ENCODE measurements at places on chromosomes 5 and 9.

DNA sequence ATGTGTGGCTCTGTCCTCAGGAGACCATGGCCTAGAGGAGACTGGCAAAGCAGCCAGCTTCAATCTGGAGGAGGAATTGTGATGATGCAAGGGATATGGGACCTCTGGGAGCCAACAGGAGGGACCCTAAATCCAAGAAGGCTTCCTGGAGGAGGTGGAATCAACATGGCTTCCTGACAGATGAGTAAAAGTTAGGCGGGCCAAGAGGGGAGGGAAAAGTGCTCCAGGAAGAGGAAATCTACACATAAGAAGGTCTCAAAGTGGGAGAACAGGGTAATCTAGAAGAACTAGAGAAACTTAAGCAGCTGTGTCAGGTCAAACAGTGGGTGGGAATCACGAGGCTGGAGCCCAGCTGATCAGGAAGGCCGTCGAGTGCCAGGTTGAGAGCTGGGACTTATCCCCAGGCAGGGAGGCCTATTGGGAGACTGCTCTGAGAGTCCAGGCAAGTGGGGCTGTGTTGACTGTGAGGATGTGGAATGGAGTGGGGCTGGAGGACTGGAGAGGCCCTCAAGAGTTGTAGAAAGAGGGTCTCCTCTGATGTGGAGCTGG is 119.1 kb downstream of the C9orf50 start:
- DNase-seq = no peak

- no peak for DNase-seq
Observed at GRCh38 chr5:13783726-13784125, 160.8 kb downstream of the DNAH5 start.

DNA sequence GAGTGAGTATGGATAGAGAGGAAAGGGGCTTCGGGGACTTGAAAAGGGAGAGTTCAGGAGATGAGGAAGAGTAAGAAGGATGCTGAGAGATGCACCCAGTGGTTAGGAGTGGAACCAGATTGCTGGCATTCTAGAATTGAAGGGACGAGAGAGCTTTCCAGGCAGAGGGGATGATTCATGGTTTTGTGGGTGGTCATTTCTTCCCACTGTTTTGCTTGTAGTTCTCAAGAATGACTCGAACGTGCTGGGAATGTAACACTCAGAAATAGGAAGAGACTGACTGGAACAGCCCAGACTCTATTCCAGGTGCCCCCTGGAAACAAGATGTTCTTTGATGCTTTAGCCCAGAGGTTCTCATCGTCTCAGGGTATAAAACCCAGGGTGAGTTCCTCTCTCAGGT is 294.2 kb downstream of the ICE1 start:
- no peak for DNase-seq

GRCh38 chr9:14993061-14993800 is 83.0 kb upstream of the FREM1 start:
- no peak for DNase-seq

DNA sequence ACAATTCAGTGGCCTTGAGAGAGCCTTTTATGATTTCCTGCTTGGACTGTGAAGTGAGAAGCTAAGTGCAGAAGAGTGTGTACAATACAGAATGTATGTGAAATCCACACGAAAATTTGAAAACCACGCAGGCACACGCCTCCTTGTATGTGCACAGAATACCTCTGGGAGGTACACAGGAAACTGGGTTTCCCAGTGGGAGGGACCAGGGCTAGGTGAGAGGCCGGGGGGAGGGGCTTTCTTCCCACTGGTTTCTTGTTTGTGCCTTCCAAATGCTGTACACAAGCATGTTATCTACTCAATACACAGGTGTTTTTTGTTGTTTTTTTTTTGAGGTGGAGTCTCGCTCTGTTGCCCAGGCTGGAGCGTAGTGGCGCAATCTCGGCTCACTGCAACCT is 16.1 kb downstream of the C9orf50 start:
- no peak for DNase-seq

GRCh38 chr5:115895821-115896220 is 54.1 kb downstream of the AP3S1 start:
- DNase-seq = no peak

DNA sequence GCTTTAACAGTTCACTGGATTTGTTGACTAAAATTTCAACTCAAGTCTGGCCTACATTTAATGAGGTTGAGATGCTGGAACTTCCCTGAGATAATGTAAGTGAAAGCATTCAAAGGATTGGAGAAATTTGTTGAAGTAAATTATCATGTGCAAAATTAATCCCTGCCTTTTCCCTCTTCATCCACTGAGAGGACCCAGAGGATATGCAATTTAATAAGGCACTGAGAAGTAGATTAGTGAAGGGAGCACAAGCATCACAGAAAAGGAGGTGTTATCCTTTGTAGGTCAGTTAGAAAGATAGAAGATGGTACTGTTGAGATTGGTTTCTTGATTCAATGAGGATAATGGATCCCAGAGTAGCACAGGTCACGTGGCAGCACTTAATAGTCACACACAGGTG is 42.6 kb upstream of the ANKRD31 start:
- DNase-seq = no peak

DNA sequence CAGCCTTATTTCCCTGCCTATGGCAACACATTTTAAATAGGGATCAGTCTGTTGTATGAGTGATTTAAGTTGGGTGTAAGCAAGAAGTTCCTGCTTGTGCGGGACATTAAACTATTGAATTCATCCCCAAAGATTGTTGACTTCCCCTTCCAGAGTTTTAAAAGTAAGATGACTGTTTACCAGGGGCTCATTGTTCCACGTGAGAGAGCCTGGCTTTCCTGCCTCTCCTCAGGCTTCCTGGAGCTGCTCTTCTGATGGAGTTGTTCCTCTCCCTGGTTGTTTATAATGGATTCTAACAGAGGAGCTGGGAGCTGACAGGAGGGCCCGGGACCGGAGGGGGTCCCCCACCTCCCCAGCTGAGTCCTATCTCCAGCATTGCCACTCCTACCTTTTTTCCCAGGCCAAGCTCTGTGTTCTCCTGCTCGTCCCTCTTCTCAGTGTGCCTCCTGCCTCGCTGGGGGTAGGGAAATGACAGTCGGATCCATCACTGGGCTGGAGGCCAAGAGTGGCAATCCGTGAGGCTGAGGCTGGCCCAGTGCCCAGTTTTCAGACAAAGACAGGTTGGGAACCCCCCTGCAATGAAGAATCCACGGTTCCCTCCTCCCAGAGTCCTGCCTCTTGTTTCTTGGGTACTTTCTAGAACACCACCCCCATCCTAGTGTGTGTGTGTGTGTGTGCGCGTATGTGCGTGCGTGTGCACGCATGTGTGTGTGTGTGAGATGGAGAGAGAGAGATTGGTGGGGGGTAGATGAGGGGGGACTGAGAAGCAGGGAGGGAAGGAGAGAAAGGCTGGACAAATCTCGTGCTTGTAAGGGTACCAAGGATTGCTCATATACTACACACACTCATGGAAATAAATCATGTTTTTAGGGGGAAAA is 123.7 kb upstream of the NFIB start:
- no peak for DNase-seq

GRCh38 chr9:4494806-4495205 is 4.5 kb downstream of the SLC1A1 start:
- DNase-seq = no peak

- no peak for DNase-seq
Observed at GRCh38 chr5:100444961-100445360, 90.2 kb upstream of the FAM174A start.

GRCh38 chr9:34154057-34154456 is 24.8 kb upstream of the UBAP1 start:
- no peak for DNase-seq

DNA sequence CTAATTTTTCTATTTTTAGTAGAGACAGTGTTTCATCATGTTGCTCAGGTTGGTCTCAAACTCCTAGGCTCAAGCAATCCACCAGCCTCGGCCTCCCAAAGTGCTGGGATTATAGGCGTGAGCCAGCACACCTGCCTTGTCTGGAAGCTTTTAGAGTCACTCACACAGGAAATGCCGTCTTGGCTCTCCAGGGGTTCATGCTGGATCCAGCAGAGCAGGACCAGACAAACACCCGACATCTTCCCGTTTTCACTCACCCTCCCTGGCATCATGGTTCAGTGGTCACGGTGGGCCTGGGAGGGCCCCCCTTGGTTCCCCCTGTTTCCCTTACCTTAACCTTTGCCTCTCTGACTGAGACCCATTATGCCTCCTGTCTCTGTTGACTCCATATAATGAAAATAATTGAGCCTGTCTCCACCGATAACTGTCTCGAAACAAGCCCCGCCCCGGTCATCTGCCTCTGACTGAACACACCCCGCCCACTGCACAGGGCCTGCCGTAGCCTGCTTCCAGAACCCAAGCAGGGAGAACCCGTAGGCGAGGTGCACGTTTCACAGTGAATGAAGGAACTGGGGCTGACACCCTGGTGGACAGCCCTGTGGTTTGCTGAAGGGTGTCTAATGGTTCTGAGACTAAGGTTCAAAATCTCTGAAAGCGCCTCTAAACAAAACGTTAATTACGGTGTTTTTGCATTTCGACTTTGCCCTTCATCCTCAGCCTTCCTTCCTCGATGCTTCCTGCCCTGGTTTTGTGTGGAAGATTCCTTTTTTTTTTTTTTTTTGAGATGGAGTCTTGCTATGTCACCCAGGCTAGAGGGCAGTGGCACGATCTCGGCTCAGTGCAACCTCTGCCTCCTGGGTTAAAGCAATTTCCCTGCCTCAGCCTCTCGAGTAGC is 39.7 kb upstream of the SPRY4 start:
- DNase-seq = peak; percentile 32

DNA sequence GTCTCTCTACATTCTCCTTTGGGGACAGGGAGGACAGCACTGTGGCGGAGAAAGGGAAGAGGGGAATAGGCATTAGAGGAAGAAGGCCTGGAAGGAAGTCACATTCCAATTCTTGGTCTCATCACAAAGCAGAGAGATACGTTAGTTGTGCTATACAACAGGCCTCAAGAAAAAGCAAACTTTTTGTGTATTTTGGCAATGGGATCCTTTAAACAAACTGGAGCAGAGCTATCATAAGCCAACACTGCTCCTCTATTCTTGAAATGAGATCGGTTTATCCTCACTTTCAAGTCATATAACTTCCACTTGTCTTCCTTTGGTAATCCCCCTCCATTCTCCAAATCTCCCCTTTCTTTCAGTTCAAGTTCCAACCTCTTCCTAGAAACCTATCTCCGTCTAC is 6.5 kb downstream of the DENND1A start:
- no peak for DNase-seq

GRCh38 chr9:109387856-109388255 is 67.0 kb upstream of the EPB41L4B start:
- DNase-seq = no peak

DNA sequence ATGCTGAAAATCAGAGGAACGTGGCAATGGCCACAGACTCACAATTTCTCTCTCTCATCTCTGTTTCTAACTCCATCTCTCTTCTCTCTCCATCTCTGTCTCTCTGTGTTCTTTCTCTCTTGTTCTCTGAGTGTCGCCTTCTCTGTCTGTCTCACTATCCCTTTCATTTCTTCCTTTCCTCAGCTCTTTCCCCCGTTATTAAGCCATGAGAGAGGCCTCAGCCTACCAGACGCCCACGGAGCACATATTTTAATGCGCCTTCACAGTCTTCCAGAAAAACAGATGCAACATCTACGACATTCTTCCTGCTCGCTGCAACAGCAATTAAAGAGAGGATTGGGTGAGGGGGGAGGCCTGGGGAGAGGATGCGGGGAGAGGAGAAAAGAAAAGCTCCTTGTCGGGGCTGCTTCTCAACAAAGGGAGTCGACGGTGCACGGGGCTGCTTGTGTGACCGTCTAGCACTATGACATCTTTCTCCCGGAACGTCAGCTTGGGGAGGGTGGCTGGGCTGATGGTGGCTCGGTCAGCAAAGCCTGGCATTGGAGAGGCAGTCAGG is 37.7 kb upstream of the NEURL1B start:
- no peak for DNase-seq

GRCh38 chr5:128777052-128777451 is 188.2 kb upstream of the SLC27A6 start:
- DNase-seq = peak; percentile 0

DNA sequence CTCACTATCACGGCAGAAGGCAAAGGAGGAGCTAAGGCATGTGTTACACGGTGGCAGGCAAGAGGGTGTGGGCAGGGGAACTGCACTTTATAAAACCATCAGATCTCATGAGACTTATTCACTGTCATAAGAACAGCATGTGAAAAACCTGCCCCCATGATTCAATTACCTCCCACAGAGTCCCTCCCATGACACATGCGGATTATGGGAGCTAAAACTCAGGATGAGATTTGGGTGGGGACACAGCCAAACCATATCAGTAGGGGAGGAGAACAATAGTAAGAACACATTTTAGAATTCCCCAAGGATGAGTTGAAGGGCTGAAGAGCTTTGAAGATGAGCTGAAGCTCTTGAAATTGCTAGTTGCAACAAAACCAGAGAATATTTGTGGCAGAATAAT is 287.9 kb downstream of the SMARCA2 start:
- DNase-seq = no peak

DNA sequence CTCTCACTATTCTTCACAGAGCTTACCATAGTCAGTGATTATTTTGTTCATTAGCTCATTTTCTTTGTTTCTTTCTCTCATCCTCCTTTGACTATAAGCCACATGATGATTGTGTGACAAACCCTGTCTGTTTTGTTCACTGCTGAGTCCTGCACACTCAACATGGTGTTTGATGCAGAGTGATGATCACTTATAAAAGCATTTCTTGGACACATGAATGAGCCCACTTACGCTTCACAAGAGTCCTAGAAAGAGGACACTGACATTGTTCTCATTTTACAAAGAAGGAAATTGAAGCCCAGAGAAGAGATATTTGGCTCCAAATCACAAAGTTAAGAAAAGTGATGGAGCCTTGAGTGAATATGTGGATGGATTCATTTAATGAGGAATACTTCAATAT is 13.4 kb downstream of the ABLIM3 start:
- DNase-seq = no peak

DNA sequence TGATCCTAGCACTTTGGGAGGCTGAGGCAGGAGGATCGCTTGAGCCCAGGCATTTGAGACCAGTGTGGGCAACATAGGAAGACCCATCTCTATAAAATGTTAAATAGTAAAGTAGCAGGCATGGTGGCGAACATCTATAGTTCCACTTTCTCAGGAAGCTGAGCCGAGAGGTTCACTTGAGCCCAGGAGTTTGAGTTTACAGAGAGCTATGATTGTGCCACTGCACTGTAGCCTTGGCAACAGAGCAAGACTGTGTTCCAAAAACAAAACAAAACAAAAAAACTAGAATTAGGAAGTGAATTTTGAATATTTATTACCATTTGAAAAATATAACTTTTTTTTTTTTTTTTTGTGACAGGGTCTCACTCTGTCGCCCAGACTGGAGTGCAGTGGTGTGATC is 26.8 kb upstream of the PAX5 start:
- no peak for DNase-seq

DNA sequence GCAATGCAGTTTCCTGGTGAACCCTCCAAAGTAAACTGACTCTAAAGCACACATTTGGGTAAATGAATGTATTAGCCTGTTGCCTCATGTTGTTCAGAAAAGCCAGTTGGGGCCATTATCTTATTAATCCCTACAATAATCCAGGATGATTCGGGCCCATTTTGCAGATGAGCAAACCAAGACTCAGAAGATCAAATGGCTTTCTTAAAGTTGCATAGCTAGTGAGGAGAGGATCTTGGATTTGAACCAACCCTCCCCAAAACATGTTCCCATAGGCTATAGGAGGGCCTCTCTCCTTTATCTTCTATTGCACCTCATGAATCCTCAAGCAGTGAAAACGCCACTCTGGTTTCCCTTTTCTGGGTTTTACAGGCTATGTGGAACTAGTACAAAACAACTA is 267.6 kb upstream of the RFX3 start:
- no peak for DNase-seq

GRCh38 chr5:115179030-115179393 is 9.3 kb upstream of the TRIM36 start:
- DNase-seq = no peak

- DNase-seq = no peak
Observed at GRCh38 chr5:129172580-129172979, 78.0 kb downstream of the ISOC1 start.
